Hepatocyte (in vitro differentiated cells): ENCODE measurements at places on chromosomes 1 and 21. TPM values are rescaled to one million over a fixed set of nuclear protein-coding genes. Genes with fewer than 3 reads are reported as not detected.

- H3K4me1 ChIP-seq, result peaks cover 13% of the 10 kb centered on the region
- no peak overlapping the region for H3K27ac ChIP-seq
- no peak overlapping the region for H3K4me3 ChIP-seq
Measured at GRCh38 chr1:63937461-63938022, 163.7 kb downstream of the ROR1 start.

GRCh38 chr1:152623203-152623844 lies 421 bp upstream of the LCE3A start:
- no peak for DNase-seq
- H3K36me3 ChIP-seq, result no peaks in the 10 kb centered on the region
- no peak overlapping the region for H3K27ac ChIP-seq
- H3K4me3 ChIP-seq, result no peak overlapping the region
- no peaks in the 10 kb centered on the region for H3K27me3 ChIP-seq
- H3K4me1 ChIP-seq, result no peaks in the 10 kb centered on the region

Gene RTCA
- 37.2 and 43.7 TPM in 2 replicates for polyA plus RNA-seq

- H3K27ac ChIP-seq, result no peak overlapping the region
- no peaks in the 10 kb centered on the region for H3K27me3 ChIP-seq
- no peak overlapping the region for H3K4me3 ChIP-seq
Measured at GRCh38 chr21:46081862-46082712, 15.8 kb upstream of the COL6A2 start.

DNA sequence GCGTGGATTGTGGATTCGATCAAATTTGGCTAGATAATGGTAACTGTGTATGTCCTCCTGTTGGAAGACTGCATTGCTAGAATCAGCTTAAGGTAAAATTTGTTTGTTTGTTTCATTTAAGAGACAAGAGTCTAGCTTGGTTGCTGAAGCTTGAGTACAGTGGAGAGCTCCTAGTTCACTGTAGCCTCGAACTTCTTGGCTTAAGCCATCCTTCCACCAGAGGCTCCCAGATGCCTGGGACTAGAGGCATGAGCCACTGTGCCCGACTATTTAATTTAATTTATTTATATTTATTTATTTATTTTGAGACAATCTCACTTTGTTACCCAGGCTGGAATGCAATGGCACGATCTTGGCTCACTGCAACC lies 1.5 kb downstream of the PHACTR4 start:
- no peaks in the 10 kb centered on the region for H3K36me3 ChIP-seq
- peak overlapping the region; percentile 44 for H3K4me3 ChIP-seq
- H3K27me3 ChIP-seq, result no peaks in the 10 kb centered on the region
- no peak for DNase-seq
- H3K4me1 ChIP-seq, result peaks cover 21% of the 10 kb centered on the region
- peak overlapping the region; percentile 97 for H3K27ac ChIP-seq

Gene PLXNA2
- polyA plus RNA-seq, result 13.1 and 16.4 TPM in 2 replicates

Gene TEX38
- polyA plus RNA-seq, result 0.27 and 0.40 TPM in 2 replicates

Gene KRTAP7-1
- not detected in 2 replicates for polyA plus RNA-seq

GRCh38 chr1:19758227-19758830 lies 41.4 kb downstream of the TMCO4 start:
- H3K4me3 ChIP-seq, result no peak overlapping the region
- H3K36me3 ChIP-seq, result no peaks in the 10 kb centered on the region
- H3K27me3 ChIP-seq, result no peaks in the 10 kb centered on the region
- DNase-seq, result peak; percentile 38
- no peak overlapping the region for H3K27ac ChIP-seq

DNA sequence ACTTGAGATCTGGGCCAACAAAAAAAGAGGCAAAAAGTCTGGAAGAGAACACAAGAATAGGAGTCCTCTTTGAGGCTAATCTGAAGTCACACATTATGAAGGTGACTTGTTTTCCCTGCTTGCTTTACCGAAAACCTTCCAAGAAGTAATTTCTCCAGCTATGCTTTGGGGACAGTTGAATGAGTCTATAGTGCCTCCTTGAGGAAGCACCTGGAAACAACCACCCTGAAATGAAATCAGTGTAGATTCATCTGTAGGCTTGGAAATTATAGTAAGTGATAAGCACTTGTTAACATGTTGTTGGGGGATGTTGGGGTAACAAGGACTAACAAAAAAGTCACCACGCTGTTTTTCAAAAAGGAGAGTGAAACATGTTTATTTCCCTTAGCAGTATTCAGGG lies 23.4 kb upstream of the RPTN start:
- H3K27me3 ChIP-seq, result no peaks in the 10 kb centered on the region
- H3K4me1 ChIP-seq, result no peaks in the 10 kb centered on the region
- no peaks in the 10 kb centered on the region for H3K36me3 ChIP-seq
- DNase-seq, result no peak
- H3K4me3 ChIP-seq, result no peak overlapping the region
- H3K27ac ChIP-seq, result no peak overlapping the region

Gene ARHGEF16
- polyA plus RNA-seq, result 32.3 and 36.2 TPM in 2 replicates

DNA sequence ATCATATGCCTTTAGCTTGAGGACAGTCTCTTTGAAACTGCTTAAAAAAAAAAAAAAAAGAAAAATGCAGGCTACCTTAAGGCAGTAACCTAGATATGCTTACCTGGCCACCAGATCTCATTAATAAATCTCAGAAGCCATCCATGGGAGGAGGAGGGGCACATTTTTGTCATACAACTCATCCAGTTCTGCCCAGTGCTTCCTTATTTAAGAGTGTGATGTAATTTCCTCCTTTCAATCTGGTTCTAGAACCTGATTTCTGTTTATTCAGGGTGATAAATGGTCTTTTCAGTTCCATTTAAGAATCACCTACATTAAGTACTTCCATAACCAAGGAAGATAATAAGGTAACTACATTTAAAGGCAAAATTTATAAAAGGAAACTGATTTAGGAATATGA lies 6.1 kb downstream of the ERRFI1 start:
- peaks cover 58% of the 10 kb centered on the region for H3K4me1 ChIP-seq
- no peaks in the 10 kb centered on the region for H3K27me3 ChIP-seq
- no peak overlapping the region for H3K4me3 ChIP-seq
- H3K27ac ChIP-seq, result peak overlapping the region; percentile 57

Gene ANXA9
- 8.8 and 9.0 TPM in 2 replicates for polyA plus RNA-seq

DNA sequence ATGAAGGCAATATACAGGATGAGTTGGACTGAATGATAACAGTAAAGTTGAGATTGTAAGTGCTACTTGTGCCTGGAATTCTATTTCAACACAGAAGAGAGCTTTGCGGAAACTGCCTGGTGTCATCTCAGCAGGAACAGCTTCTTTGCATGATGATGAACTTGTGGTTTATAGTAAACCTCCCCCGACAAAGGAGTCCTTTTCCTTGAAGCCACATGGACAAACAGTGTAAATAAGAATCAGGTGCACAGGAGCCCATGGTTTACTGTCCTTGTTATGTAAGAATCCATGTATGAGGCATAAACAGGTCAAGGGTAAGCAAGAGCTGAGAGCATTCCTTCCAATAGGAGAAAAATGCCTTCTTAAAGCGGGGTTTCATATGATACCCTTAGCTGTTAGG lies 66.2 kb downstream of the PCNX2 start:
- H3K4me1 ChIP-seq, result no peaks in the 10 kb centered on the region
- no peak for DNase-seq
- no peak overlapping the region for H3K27ac ChIP-seq
- H3K27me3 ChIP-seq, result no peaks in the 10 kb centered on the region

- H3K27ac ChIP-seq, result no peak overlapping the region
- no peaks in the 10 kb centered on the region for H3K36me3 ChIP-seq
- no peaks in the 10 kb centered on the region for H3K27me3 ChIP-seq
- peaks cover 4% of the 10 kb centered on the region for H3K4me1 ChIP-seq
- H3K4me3 ChIP-seq, result no peak overlapping the region
Measured at GRCh38 chr1:158810311-158810710, 20.8 kb upstream of the MNDA start.

Gene FCRLB
- polyA plus RNA-seq, result 0.60 and 1.5 TPM in 2 replicates

Gene CACHD1
- 16.7 and 23.8 TPM in 2 replicates for polyA plus RNA-seq

Gene RAD54L
- 4.2 and 4.9 TPM in 2 replicates for polyA plus RNA-seq

Gene DCDC2B
- polyA plus RNA-seq, result 0.17 and 0.96 TPM in 2 replicates

GRCh38 chr1:92855236-92855635 lies 23.4 kb downstream of the RPL5 start:
- H3K4me1 ChIP-seq, result no peaks in the 10 kb centered on the region
- H3K27ac ChIP-seq, result no peak overlapping the region
- H3K4me3 ChIP-seq, result no peak overlapping the region

Gene C1orf226
- 2.8 and 4.8 TPM in 2 replicates for polyA plus RNA-seq

- peak; percentile 55 for DNase-seq
- no peaks in the 10 kb centered on the region for H3K36me3 ChIP-seq
- no peak overlapping the region for H3K27ac ChIP-seq
- H3K27me3 ChIP-seq, result no peaks in the 10 kb centered on the region
- H3K4me3 ChIP-seq, result no peak overlapping the region
- H3K4me1 ChIP-seq, result peaks cover 38% of the 10 kb centered on the region
Measured at GRCh38 chr21:45029298-45029947, 45.0 kb upstream of the ADARB1 start.

Gene DCST2
- 0.40 and 0.47 TPM in 2 replicates for polyA plus RNA-seq

GRCh38 chr1:113872219-113872935 lies 865 bp upstream of the PTPN22 start:
- no peaks in the 10 kb centered on the region for H3K36me3 ChIP-seq
- no peaks in the 10 kb centered on the region for H3K4me1 ChIP-seq
- H3K27ac ChIP-seq, result no peak overlapping the region
- H3K4me3 ChIP-seq, result no peak overlapping the region

GRCh38 chr1:43319766-43320165 lies 17.9 kb upstream of the MPL start:
- H3K27me3 ChIP-seq, result no peaks in the 10 kb centered on the region
- H3K36me3 ChIP-seq, result no peaks in the 10 kb centered on the region
- H3K4me3 ChIP-seq, result no peak overlapping the region
- H3K27ac ChIP-seq, result no peak overlapping the region
- no peaks in the 10 kb centered on the region for H3K4me1 ChIP-seq

- no peaks in the 10 kb centered on the region for H3K27me3 ChIP-seq
- H3K27ac ChIP-seq, result no peak overlapping the region
- no peaks in the 10 kb centered on the region for H3K4me1 ChIP-seq
- no peak overlapping the region for H3K4me3 ChIP-seq
- no peaks in the 10 kb centered on the region for H3K36me3 ChIP-seq
- no peak for DNase-seq
Measured at GRCh38 chr1:53552981-53553733, 94.0 kb downstream of the DMRTB1 start.

DNA sequence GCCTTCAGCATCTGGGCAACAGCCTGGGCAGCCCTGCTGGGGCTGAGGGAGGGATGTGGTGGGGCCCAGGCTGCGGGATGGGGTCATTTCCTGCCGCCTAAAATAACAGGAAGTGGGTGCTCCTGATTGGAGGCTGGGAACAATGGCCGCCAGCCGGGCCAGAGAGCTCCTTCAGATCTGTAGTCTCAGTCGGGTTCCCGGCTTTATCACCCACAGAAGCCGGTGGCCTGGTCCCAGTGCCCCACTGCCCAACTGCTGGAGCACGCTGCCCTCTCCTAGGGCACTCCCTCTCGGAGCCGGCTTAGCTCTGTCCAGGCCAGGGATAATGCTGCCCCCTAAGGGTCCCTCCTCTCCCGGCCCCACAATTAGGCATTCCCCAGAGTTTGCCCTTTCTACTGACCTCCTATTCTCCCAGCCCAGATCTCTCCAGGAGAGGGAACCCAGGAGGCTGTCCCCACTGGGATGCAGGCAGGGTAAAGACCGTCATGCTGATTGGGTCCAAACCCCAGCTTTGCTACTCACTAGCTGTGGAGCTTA lies 5.1 kb downstream of the MAP7D1 start:
- peaks cover 41% of the 10 kb centered on the region for H3K4me1 ChIP-seq
- no peaks in the 10 kb centered on the region for H3K36me3 ChIP-seq
- H3K27me3 ChIP-seq, result no peaks in the 10 kb centered on the region
- DNase-seq, result peak; percentile 46
- peak overlapping the region; percentile 7 for H3K4me3 ChIP-seq

- H3K27me3 ChIP-seq, result no peaks in the 10 kb centered on the region
- H3K27ac ChIP-seq, result peak overlapping the region; percentile 53
- DNase-seq, result no peak
Measured at GRCh38 chr1:11059155-11059967, 457 bp downstream of the SRM start.

GRCh38 chr1:201385299-201385891 lies 7.9 kb upstream of the TNNT2 start:
- peaks cover 16% of the 10 kb centered on the region for H3K4me1 ChIP-seq
- H3K27ac ChIP-seq, result no peak overlapping the region
- H3K36me3 ChIP-seq, result no peaks in the 10 kb centered on the region
- no peaks in the 10 kb centered on the region for H3K27me3 ChIP-seq
- peak; percentile 81 for DNase-seq
- no peak overlapping the region for H3K4me3 ChIP-seq

DNA sequence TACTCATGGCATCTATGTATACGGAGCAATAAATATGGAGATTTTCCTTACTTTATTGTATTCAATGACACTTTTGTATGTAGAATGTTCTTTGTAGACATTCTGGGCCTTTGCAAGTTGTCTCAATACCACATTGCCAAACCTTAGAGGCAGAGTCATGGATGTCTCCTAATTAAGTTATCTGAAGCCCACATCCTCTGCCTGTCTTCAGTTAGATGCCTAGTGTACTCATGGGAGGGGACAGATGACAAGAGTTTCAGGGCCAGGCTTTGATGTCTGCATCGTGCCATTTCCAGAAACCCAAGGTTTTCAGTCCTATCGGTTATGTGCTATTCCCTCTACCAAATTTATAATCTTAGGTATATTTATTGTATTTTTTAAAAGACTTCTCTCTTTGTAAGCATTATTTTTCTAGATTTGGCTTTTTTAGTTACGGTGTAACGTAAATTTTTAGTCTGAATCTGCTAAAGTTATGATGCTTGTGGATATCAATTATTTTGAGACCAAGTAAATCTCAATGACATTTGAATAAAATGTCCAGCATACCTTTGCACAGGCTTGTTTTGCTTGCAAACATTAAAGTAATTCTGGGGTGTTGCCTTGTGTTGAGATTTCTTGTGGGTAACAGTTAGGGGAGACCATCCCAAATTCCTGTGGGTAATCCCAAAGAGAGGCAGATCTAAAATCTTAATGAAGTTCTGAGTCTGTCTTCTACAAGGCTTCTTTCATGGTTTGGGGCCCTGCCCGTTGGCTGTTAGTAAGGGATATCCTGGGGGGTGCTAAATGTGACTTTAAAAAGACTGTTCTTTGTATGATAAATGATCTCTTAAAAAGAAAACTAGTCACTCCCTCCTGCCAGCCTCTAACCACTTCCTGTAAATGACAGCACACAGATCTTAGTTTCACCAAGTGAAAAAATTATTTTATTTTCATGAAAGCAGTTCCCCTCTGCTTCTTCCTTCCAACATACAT lies 8.0 kb upstream of the MACF1 start:
- no peak for DNase-seq
- H3K27me3 ChIP-seq, result no peaks in the 10 kb centered on the region
- no peaks in the 10 kb centered on the region for H3K36me3 ChIP-seq
- H3K4me3 ChIP-seq, result no peak overlapping the region
- H3K4me1 ChIP-seq, result peaks cover 6% of the 10 kb centered on the region
